Muscle of arm (tissue), 14 donors: ENCODE measurements at places on chromosomes 11 and 22.

DNA sequence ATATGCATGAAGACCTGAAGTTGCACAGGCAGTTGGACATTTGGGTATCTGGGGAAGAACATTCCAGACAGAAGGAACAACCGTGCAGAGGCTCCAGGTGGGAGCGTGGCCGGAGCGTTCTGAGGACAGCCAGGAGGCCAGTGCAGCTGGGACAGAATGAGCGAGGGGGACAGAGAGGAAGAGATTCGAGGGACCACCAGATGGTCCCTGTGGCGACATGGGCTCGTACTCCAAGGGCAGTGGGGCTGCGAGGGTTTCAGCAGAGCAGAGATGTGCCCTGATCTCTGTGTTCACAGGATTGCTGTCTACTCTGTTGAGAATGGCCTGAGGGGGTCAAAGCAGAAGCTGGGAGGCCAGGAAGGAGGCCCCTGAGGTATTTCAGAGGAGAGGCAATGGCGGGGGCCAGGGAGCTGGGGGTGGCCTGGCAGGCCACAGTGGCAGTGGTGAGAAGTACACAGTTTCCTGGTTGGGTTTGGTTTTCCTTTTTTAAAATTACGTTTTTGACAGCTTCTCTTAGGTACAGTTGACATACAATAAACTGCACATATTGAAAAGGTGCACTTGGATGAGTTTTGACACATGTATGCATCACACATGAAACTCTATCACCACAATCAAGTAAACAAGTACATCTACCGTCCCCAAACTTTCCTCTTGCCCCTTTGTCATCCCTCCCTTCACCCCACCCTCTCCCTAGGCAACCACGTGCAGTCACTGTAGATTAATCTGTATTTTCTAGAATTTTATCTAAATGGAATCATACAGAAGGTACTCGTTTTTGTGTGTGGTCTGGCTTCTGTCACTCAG, 24.8 kb upstream of the SOX10 start:
- DNase-seq, result no peak

DNA sequence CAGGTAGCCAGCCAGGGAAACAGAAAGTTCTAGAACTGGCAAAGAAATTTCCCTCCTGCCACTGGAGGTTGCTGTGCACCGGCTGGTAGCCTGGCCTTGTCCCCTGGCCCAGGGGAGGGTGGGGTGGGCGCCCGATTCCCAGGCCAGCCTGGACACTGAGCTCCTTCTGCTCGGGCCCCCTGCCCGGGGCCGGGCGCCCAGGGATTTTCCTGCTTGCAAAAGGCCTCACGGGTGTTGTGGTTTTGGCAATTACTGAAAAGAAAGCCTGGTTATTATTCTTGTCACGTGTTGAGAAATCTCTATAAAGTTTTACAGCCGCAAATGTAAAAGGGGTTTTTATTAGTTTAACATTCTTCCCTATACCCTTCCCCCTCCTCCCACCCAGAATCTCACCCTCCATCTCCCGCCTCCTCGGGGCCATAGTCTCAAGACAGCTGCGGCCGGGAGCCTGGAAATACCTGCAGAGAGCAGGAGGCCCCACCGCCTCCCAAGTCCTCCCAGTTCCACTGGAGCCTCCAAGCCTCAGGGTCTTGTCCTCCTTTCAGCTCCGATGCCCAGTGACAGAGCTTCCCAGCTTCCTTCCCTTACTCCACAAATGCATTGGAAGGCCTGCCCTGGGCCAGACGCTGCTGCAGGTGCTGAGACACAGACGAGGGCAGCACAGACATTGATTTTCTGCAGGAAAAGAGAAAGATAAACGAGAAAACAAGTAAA, 1515.6 kb downstream of the TBC1D22A start:
- DNase-seq, result no peak

GRCh38 chr11:47215366-47215910, 664 bp downstream of the DDB2 start:
- DNase-seq, result no peak

DNA sequence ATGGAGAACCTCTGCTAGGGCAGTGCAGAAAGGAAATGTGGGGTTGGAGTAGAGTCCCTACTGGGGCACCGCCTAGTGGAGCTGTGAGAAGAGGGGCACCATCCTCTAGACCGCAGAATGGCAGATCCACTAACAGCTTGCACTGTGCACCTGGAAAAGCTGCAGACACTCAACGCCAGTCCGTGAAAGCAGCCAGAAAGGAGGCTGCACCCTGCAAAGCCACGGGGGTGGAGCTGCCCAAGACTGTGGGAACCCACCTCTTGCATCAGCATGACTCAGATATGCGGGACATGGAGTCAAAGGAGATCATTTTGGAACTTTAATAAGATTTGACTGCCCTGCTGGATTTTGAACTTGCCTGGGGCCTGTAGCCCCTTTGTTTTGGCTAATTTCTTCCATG, 8.7 kb downstream of the TSKU start:
- no peak for DNase-seq

GRCh38 chr22:38031491-38031890, 25.7 kb upstream of the PICK1 start:
- no peak for DNase-seq

- no peak for DNase-seq
Observed at GRCh38 chr22:49302530-49302929, 525.1 kb downstream of the BRD1 start.

DNA sequence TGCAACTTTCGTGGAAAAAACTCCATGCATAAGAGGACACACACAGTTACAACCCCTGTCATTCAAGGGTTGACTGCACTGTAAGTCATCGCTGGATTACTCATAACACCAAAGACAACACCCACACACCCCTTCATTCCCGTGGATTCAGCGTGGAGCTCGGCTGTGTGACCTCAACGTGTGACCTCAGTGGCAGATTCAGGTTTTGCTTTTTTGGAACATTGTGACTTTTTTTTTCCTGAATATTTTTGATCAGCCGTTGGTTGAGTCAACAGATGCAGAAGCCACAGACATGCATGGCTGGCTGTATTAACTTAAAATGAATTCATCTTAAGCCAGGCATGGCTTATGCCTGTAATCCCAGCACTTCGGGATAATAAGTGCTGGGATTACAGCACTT, 19.7 kb upstream of the MUC5AC start:
- no peak for DNase-seq

GRCh38 chr11:70782401-70782913, 384.1 kb downstream of the CTTN start:
- DNase-seq, result no peak

GRCh38 chr11:17230867-17231851, 23.4 kb upstream of the PIK3C2A start:
- DNase-seq, result no peak

GRCh38 chr11:70251659-70252321, 18.7 kb upstream of the PPFIA1 start:
- DNase-seq, result peak; percentile 15

- DNase-seq, result no peak
Observed at GRCh38 chr22:39999144-39999757, 4.5 kb downstream of the FAM83F start.

DNA sequence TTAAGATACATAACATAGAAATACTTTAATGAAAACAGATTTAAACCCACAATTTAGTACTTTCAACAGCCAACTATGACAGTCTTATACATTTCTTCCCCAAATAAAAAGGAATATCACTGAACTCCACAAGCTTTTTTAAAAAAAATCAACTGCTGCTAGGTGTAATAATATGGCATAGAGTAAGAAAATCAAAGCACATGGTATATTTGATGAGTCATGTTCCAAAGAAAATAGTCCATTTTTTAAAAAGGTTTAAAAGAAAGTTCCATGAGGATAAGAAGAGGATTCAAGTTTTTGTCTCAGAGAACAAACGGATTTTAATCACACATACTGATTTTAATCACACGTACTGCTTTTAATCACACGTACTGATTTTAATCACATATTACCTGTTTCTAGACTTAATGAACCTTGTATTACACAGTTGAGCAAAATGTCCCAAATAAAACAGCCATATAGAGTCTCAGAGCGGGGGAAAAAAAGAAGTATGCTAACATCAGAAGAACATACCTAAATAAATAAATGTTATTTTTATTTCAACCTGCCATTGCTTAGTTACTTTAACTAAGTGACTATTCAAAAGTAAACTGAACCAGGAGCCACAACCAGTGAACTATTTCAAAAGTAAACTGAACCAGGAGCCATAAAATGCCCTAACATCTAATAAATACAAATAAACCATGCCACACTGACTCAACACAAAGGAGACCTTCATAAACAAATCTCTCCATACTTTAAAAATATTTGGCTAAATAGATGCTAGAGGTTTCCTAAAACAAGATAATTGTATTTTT, 198.4 kb downstream of the SBF2 start:
- no peak for DNase-seq

- peak; percentile 18 for DNase-seq
Observed at GRCh38 chr11:121575250-121575962, 122.6 kb upstream of the SORL1-AS1 start.

DNA sequence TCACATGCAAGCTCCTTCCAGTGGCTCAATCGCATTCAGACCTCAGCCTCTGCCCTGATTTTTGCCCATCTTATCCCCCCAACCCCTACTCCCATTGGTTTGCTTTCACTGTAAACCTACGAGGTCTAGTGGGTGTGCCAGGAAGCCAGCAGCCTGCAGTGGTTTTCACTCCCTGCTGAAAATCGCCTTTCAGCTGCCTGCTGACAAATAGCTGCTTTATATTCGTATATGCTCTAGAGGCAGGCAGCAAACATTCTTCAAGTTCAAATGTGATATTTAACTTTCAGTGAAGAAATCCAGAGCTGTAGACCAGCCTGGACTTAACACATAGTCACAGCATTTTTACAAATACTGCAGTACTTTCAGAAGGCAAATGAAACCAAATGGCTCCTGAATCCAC, 92.8 kb upstream of the APOA1 start:
- peak; percentile 51 for DNase-seq

DNA sequence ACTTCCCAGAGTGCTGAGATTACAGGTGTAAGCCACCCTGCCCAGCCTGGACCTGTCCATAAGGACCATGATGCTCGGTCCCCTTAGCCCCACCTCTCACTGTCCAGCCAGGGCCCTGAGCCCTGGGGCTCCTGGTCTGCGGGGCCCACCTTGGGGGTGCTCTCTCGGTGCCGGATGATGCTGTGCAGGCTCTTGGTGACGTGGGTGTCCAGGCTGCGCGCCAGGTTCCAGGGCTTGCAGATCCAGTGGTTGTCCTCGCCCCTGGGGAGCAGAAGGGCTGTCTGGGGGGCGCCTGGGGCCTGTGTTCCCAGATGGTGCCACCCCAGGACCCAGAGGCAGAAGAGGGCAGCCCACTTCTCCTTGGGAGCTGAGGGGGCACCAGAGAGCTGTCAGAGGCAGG, 13.4 kb downstream of the TTLL12 start:
- DNase-seq, result no peak

GRCh38 chr11:71236836-71237475, 15.4 kb downstream of the SHANK2 start:
- no peak for DNase-seq

DNA sequence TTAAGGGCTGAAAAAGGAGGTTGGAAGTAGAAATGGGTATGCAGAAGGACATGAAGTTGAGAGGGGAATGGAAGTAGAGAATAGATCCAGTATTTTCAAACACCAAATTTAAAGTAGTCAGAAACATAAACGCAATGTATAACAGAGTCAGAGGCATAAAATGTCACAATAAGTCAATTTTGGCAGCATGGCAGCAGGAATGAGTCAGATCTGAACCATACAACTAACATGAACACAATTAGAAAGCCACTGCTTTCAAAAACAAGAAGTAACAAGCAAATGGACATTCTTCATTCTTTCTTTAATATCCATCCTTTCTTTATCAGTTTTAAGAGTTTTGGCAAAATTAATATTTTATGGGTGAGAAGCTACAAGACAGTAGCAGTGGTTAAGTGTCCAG, 2.5 kb downstream of the CHORDC1 start:
- no peak for DNase-seq

DNA sequence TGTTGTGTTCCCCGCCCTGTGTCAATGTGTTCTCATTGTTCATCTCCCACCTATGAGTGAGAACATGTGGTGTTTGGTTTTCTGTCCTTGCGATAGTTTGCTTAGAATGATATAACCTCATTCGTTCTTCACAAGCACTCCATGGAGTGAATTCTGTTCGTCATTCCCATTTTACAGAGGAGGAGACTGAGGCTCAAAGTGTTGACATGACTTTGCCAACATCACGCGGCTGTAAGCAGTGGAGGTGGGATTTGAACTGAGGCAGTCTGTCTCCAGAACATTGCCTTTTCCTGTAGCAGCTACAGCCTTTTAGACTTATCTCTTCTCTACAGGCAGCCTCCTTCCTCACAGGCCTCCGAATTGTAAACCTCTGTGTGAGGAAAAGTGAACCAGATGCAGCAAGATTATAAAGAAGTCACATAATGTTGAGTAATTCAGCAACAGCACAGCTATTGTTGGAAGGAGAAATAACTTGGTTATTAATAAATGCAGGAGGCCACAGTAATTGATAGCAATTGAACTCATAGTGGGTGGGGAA, 74.6 kb downstream of the MYO18B start:
- no peak for DNase-seq

DNA sequence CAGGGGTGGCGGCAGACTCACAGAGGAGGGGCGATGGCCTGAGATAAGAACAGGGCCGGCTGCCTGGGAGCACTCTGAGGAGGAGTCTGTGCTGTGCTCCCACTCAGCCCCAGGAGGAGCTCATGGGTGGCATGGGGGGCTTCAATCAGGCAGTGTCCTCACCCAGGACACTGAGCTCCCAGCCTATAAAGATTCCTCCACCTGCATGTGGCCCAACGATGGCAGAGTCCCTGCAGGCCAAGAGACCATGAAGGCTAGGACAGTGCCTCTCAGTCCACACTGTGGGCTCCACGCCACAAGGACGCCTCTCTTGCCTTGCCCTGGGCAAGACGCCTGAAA, 1.9 kb downstream of the CST6 start:
- DNase-seq, result no peak

DNA sequence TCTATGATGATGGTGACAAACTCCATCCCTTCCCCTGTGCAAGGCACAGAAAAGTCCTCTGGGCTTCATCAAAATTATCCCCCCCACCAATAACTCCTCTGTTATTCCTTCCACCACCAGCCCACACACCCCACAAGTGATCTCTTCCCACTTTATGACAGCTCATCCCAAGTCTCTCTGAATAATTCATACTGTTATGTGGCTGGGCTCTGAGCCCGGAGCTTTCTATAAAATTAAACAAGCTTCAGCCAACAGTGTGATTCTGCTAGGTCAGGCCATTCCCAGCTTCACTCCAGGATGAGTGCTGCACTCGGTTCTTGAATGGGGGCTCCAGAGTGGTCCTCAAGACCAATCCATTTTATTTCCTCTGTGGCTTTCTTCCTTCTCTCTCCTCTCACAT, 83.0 kb downstream of the INSC start:
- peak; percentile 35 for DNase-seq

DNA sequence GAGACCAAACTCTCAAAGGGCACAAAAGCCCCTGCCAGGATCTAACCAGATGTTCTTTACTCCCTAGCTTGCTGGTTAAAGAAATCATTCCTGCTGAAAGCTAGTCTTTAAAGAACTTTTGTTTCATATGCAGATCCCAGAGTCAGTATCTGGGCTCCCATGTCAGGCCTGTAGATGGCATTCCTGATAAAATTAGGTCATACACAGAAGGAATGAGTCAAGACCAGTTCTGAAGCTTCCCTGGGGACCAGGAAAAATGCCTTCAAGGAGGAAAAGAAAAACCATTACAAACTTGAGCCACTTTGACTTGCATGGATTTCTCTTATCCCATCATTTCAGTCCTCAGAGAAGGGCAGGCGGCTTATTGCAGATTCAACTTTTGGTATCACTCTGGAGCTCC, 5.9 kb downstream of the DBX1 start:
- DNase-seq, result no peak
